Vagina (tissue), 2 donors: ENCODE measurements at places on chromosomes 7 and 10. TPM values are rescaled to one million over a fixed set of nuclear protein-coding genes. Genes with fewer than 3 reads are reported as not detected.

NSUN6 gene
- 11.5 TPM for total RNA-seq

PLEKHS1 gene
- not detected for total RNA-seq

MAGI2 gene
- 6.9 TPM for total RNA-seq

CYP2C19 gene
- 6.1 TPM for total RNA-seq

GTF2I gene
- 124 TPM for total RNA-seq

OPN1SW gene
- not detected for total RNA-seq

CTAGE4 gene
- total RNA-seq = 6.6 TPM

DPYSL4 gene
- 0.49 TPM for total RNA-seq

ABCC2 gene
- 1.7 TPM for total RNA-seq

PDZD7 gene
- total RNA-seq = 1.5 TPM

PNLIPRP1 gene
- total RNA-seq = not detected

SPDYE11 gene
- not detected for total RNA-seq

CRYGN gene
- total RNA-seq = not detected

SPRN gene
- not detected for total RNA-seq

NPTX2 gene
- 13.0 TPM for total RNA-seq

FXYD4 gene
- total RNA-seq = not detected

LRRC17 gene
- 2.9 TPM for total RNA-seq

DNA sequence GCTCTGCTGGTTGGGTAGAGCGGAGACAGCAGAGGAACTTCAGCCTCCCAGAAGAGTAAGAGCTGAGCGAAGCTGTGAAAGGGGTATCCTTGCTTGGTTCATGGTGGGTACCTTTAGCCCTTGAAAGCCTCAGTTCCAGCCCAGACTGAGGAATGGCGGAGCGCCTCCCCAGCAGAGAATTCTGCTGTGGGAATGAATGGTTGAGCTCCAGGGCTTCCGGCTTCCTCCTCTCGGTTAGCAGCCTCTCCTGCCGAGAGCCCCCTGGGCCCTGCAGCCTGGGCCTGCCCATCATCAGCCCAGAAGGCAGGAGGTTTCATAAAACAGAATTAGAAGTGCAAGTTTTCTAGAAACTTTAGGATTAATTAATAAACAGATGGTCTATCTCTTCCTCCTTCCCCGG is 79.9 kb upstream of the ANLN start:
- no peak for DNase-seq

GRCh38 chr10:127150136-127150535 is 46.3 kb downstream of the INSYN2A start:
- DNase-seq = no peak

- no peak for DNase-seq
Observed at GRCh38 chr7:121329191-121330052, 622 bp downstream of the WNT16 start.

- no peak for DNase-seq
Observed at GRCh38 chr7:112571852-112572607, 91.2 kb downstream of the LSMEM1 start.

DNA sequence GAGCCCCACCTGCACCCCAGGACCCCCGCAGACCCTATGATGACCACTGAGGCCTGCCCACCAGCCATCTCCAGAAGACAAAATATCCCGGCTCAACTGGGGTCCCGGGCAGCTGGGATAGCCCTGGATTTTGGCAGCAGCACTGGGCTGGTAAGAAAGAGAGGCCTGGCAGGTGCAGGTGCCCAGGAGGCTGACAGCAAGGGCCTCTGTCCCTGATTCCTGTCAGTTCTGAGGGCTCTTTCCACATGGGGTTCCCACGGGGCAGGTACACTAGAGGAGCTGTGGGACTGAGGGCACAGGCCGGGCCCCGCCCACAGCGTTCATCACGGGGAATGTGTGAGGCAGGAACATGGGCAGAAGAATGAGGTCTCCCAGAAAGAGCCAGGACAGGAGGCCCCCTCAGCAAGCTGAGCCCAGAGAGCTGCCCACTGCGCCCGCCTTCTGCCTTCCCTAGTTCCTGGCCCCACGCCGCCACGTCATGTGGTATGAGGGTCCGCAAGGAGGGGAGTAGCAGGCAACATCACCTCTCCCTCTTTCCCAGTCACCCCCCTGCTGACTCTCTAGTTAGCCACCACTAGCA is 12.8 kb upstream of the NDST2 start:
- no peak for DNase-seq

DNA sequence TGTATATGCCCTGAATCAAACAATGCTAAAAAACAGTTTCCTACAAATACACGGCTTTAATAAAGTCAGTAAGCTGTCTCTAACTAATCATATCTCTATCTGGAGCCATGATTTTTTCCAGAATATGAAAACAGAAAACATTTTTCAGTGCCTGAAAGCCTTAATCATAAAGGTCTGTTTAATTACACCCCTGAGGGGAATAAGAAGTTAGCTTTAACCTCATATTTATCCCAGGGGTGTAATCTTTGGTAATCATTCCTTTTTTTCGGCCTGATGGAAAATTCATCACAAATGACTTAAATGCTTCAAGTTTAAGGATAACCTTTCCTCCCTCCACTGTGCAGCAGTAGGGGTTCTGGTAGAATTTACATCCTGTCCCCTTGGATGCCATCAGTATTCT is 124.2 kb downstream of the ATE1 start:
- no peak for DNase-seq

- no peak for DNase-seq
Observed at GRCh38 chr7:29865526-29865925, 59.2 kb downstream of the WIPF3 start.

- DNase-seq = no peak
Observed at GRCh38 chr10:68371604-68372003, 35.5 kb downstream of the RUFY2 start.

GRCh38 chr10:118543714-118544400 is 51.6 kb downstream of the PRLHR start:
- peak; percentile 85 for DNase-seq

DNA sequence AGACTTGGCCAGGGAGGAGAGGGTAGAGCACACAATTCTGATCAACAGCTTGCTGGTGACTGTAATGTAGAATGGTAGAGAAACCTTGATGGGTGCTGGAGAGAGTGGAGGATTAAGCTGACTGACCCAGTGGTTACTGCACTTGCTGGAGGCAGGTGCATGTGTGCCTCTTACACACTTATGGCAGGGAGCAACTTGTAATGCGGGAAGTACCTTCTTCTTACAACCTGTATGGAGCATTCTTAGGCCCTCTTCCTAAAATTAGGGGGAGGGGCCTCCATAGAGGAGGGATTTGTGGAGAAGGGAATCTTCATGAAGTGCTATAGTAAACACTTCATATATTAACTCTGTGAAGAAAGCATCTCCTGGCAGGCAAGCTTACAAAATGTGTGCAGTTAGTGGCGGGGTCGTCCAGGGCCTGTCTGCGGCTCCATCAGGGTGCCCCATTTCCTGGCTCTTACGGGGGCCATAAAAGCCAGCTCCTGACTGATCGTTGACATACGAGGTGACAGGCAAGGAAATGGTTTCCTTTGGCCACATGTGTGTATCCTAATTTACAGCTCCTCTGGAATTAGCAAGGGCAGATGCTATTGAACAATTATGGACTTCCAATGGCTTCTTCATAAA is 113.5 kb downstream of the RTKN2 start:
- DNase-seq = no peak

GRCh38 chr7:151276666-151277590 is 28.4 kb upstream of the SMARCD3 start:
- no peak for DNase-seq

GRCh38 chr10:34474009-34474376 is 341.1 kb downstream of the PARD3 start:
- no peak for DNase-seq

- DNase-seq = no peak
Observed at GRCh38 chr7:94050046-94050445, 45.9 kb upstream of the BET1 start.

DNA sequence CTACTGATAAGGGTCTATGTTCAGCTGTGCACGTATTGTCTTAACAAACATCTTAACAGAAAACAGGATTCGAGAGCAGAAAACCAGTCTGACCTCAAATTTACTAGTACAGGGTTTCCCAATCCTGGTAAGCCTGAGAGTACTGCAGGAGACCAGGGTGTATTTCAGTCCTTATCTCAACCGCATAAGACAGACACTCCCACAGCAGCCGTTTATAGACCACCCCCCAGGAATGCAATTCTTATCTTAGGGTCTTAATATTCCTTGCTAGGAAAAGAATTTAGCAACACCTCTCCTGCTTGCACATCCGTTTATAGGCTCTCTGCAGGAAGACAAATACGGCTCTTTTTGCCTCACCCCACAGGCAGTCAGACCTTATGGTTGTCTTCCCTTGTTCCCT is 277.3 kb downstream of the SDK1 start:
- DNase-seq = no peak

DNA sequence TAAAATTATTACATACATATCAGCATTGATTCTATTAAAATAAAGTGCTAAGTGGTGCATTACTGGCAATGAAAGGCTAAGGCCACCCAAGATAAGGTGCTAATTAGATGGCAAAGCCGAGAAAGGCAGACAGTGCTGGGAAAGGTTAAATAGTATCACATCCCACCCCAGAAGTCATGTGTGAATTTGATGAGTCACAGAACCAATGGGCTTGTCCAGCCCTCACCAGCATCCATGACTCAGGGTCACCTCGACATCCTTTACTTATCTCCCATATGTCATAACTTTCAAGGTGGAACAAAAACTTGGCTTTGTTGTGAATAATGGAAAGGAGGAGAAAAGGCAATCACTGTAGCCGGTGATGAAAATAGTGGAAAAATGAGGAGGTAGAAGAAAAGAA is 459.1 kb downstream of the PLXNA4 start:
- no peak for DNase-seq

DNA sequence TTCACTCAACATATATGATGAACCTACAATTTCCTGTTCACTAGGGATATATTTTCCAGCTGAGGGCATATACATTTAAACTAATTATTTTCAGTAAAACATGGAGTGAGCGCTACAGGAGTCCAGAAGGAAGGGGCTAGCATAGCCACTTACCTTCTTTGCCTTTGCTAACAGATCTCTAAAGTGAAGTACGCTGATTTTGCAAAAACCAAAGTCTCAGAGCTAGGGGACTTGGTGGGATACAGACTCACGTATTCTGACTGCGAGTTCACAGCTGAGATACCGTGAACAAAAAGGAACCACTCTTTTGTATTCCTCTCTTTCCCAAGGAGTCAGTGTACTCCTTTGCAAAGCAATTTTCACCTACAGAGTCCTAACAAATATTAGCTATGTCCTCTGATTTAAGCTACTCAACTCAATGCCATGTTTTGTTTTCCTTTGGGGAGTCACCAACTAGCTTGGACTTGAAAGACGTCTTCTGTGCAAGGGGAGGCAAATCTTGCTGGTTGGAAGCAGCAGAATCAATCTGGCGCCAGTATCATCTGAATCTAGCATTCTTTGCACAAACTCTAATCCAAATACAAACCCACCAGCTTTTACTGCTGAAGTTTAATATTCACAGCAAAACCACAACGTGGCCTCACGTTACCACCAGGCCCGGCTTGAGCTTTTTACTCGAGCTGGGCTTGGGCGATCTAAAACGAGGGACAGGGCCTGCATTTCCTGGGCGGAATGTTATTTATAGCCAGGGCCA is 657 bp downstream of the CDNF start:
- no peak for DNase-seq

GRCh38 chr7:22179442-22179879 is 177.5 kb downstream of the RAPGEF5 start:
- DNase-seq = no peak

- no peak for DNase-seq
Observed at GRCh38 chr7:50618281-50618680, 53.1 kb upstream of the DDC start.

DNA sequence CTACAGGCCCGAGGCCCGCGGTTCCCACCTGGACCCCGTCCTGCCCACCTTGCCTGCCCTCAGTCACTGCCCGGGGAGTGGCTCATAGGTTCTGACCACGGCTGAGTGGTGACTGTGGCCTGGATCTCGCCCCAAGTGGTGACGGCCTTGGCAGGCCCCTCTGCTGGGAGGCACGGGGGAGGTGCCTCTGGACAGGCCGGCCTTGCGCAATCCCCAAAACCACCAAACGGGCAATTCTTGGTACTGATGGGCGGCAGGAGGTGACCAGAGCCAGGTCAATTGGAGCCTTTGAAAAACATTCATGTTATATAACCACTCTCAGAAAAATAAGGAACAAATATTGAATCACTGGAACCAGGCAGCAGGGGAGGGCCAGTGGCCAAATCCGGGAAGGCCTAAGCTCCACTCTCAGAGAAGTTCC is 83.4 kb downstream of the PRKAG2 start:
- no peak for DNase-seq

GRCh38 chr10:29535012-29535777 is 99.6 kb downstream of the SVIL start:
- DNase-seq = no peak

DNA sequence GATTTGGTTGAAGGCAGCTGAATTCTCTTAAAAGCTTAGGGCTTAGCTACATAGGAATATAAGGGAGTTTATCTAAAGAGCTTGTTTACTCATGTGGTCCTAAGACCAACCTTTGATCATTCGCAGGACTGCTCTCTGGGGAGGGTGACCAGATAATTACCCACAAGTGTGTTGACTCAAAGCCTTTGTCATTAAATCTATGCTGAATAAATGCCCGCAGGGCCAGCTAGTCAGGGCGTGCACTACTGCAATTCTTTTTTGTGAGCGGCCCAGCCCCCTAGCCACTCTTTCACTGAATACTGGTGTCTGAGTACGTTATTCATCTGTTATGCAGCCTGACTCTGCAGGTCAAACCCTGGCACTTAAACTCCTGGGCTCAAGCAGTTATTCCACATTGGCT is 69.6 kb downstream of the AKAP9 start:
- no peak for DNase-seq

DNA sequence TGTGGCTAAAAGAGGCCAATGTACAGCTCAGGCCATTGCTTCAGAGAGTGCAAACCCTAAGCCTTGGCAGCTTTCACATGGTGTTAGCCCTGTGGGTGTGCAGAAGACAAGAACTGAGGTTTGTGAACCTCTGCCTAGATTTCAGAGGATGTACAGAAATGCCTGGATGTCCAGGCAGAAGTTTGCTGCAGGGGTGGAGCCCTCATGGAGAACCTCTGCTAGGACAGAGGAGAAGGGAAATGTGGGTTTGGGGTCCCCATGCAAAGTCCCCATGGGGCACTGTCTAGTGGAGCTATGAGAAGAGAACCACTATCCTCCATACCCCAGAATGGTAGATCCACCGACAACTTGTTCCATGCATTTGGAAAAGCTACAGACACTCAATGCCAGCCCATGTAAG is 12.4 kb downstream of the SORCS1 start:
- no peak for DNase-seq

GRCh38 chr10:2143213-2143835 is 406.0 kb upstream of the ADARB2 start:
- no peak for DNase-seq

GRCh38 chr7:112938863-112939573 is 147.6 kb downstream of the GPR85 start:
- DNase-seq = no peak
